Liver (tissue), 10 donors: ENCODE measurements at places on chromosomes 5 and 9.

- H3K27me3 ChIP-seq: no peaks in the 10 kb centered on the region
- DNase-seq: no peak
- H3K4me1 ChIP-seq: no peaks in the 10 kb centered on the region
- H3K27ac ChIP-seq: no peak overlapping the region
- H3K36me3 ChIP-seq: no peaks in the 10 kb centered on the region
These were observed 106.3 kb upstream of the SPOCK1 start for GRCh38 chr5:137605411-137605810.

GRCh38 chr9:76613974-76614373 is 150.3 kb upstream of the PCA3 start:
- H3K36me3 ChIP-seq: no peaks in the 10 kb centered on the region
- no peaks in the 10 kb centered on the region for H3K4me1 ChIP-seq
- H3K4me3 ChIP-seq: no peak overlapping the region
- no peaks in the 10 kb centered on the region for H3K27me3 ChIP-seq
- DNase-seq: no peak
- no peak overlapping the region for H3K27ac ChIP-seq

DNA sequence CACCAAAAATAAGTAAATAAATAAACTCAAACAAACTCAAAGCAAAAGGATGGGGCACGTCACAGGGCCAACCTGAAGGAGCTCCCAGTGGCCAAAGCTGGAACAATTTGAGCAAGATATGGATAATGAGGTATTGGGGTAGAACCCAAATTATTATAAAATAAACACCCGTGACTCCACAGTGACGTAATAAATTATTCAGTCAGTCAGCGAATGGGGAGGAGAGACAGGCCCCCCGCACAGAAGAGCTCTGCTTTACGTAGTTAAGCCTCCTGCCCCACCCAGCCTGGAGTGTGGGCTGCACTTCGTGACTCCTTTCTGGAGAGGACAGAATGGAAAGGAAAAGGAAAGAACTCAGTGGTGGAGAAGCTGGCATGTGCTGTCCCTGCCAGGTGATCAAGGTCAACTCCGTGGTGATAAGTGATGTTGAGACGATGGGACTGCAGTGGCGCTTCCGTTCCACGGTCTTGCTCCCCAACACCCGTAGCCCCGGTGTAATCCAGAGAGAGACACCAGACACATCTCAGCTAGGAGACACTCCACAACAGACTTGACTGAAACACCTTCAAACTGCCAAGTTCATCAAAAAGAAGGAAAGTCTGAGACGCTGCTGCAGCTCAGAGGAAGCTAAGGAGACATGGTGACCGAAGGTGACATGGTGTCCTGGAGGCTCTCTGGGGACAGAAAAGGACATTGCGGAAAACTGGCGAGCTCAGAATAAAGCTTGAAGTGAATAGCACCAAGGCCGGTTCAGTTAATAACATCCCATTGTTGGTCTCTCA is 83.3 kb upstream of the COL5A1 start:
- no peaks in the 10 kb centered on the region for H3K27me3 ChIP-seq
- DNase-seq: no peak
- no peak overlapping the region for H3K27ac ChIP-seq

DNA sequence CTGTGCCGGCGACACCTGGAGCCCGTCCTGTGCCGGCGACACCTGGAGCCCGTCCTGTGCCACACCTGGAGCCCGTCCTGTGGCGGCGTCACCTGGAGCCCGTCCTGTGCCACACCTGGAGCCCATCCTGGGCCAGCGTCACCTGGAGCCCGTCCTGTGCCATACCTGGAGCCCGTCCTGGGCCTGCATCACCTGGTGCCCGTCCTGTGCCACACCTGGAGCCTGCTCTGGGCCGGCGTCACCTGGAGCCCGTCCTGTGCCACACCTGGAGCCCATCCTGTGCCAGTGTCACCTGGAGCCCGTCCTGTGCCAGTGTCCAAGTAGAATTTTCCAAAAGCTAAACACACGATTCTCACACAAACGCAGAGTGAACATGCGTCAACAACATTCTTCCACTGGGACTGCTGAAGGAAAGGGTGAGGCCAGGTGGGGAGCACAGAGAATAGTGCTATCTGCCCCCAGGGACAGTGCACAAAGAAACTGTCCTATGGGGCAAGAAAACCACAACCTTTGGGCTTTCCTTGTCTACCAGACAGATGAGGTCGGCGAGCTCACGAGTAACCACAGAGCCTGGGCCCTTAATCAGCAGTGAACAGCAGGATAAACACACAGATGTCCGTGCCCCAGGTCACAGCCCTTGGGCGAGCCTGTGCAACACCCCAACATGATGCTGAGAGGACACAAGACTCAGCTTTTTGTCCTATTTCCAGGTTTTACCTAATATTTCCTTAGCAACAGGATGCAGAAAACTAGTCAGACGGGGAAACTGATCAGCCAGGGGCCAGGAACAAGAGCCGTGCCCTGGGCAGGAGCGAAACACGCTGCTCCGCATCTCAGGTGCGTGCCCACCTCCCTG is 7.9 kb downstream of the QSOX2 start:
- no peaks in the 10 kb centered on the region for H3K4me1 ChIP-seq
- no peak overlapping the region for H3K27ac ChIP-seq
- H3K27me3 ChIP-seq: no peaks in the 10 kb centered on the region
- no peaks in the 10 kb centered on the region for H3K36me3 ChIP-seq

- no peak overlapping the region for H3K4me3 ChIP-seq
- H3K36me3 ChIP-seq: no peaks in the 10 kb centered on the region
- H3K27ac ChIP-seq: no peak overlapping the region
These were observed 2002.9 kb downstream of the MAT2B start for GRCh38 chr5:165508286-165508685.

DNA sequence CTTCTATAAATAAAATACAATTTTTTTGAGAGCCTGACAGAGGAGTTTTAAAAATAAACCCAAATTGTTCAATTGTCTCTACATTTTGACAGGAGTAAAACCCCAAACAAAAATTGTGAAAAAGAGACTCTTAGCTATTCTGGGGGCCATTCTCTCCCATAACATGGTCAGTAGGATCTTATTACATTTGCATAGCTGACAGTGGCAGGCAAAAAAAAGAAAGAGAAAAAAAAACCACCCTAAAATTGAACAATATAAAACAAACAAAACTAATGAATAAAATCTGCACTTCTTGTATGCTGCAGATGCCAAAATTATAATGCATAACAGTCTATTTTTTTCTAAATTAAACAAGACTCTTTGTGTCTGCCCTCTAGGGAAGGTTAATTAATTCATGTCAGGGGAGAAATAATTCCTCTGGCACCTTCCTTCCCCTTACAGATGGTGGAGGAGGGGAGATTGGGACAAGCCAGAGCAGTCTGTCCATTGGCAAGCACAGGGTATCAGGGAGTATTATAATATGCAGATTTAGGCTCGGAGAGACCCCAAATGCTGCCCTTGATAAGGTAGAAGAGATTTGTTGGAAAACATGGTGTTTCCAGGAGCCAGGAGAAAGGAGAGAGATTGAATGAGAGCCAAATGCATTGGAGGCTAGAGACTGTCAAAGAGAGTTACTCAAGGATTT is 79.7 kb upstream of the CDH6 start:
- H3K36me3 ChIP-seq: no peaks in the 10 kb centered on the region
- no peak for DNase-seq
- no peak overlapping the region for H3K4me3 ChIP-seq
